Lung microvascular endothelial cell (primary cell): ENCODE measurements at places on chromosomes 11 and 22. TPM values are rescaled to one million over a fixed set of nuclear protein-coding genes. Genes with fewer than 3 reads are reported as not detected.
A peak's percentile ranks its signal among the peaks of the same experiment; 100 is the strongest.

GRCh38 chr22:17366830-17367229 is 2.4 kb upstream of the CECR2 start:
- no peak for DNase-seq

DNA sequence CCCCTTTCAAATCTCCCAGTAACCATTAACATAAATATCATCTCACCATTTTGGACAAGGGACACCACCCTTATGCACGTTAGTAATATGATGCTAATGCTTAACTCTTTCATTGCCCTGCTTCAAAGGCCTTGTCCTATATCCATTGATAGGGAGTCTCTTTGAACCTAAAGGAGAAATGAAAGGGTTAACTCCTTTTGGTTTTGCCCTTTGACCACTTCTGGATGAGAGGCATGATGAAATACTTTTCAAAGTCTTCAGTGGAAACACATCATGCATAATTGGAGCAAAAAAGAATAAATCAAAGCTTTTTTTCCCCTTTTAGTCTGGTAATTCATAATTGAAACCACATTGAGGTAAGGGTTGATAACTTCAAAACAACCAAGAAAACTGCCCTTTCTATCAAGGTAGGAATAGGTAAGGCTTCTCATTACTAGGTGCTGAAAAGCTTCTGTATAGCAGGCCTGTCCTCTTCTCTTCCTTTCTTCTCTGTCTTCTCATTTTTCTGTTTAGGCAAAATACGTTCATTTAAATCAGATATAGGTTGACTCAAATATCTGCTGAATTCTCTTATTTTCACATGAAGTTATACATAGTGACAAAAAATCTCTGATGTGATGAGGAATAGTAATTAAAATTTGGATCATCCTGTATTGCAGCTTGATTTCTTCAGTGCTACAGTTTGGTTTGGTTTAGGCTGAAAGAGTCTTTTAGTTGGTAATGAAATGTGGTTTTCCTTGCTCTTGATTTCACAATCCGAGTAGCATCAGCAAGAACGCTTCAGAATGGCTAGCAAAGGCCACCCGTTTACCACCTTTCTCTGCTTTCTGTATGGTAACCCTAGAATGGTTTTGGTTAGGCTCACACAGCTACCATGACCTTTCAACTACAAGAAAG is 94.8 kb downstream of the EXT2 start:
- no peak for DNase-seq

DNA sequence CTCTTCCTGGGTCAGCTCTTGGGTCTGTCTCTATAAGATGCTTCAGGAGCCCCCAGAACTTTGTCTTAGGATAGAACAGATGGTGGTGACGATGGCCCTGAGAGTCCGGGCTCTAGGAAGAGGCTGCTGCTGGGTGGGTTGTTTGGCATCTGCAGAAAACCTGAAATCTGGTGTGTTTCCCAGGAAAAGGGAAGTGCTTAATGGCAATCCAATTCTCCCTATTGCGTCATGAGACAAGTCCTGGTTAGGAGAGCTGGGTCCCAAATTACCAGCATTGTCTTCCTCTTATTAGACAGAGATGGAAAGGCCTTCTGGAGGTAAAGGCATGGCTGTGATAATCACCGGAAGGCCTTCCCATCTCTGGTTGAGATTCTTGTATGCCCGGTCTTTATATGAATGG is 48.9 kb upstream of the GRAMD1B start:
- no peak for DNase-seq

OR8D4 gene
- not detected in 2 replicates for total RNA-seq

GRCh38 chr11:1336836-1337646 is 27.6 kb upstream of the TOLLIP start:
- DNase-seq: no peak

CPT1B gene
- total RNA-seq: 1.5 and 5.2 TPM in 2 replicates

- DNase-seq: no peak
These were observed 47.5 kb upstream of the ME3 start for GRCh38 chr11:86719781-86720463.

- no peak for DNase-seq
These were observed 27.2 kb downstream of the GVQW3 start for GRCh38 chr11:76408171-76408965.

OR52I2 gene
- total RNA-seq: not detected in 2 replicates

TCN1 gene
- total RNA-seq: not detected in 2 replicates

DNA sequence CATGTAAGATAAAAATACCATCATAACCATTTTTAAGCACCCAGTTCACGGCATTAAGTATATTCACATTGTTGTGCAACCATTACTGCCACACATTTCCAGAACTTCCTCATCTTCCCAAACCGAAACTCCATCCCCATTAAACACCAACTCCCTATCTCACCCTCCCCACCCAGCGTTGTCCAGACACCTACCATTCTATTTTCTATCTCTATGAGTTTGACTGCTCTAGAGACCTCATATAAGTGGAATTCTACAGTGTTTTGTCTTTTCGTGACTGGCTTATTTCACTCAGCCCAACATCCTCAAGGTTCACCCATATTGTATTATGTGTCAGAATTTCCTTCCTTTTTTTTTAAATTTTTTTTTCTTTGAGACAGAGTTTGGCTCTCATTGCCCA is 45.2 kb downstream of the PPFIA1 start:
- DNase-seq: peak; percentile 27

DNA sequence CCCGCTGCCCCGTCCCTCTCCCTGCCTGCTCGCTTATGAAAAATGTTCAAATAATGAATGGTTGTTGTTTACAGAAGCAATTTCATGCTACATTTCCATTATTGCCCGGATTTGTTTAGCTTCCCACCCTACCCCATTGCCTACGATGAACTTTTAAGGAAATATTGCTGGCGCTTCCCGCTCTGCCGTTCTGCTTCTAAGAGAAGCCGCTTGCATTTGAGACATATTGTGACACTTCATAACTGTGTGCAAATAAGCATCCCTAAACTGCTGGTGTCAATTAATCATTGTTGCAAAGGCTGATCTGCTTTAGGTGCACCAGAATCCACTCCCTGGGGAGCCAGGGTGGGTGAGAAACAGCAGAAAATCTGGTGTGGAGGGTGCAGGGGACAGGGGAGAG is 52.3 kb upstream of the LMO1 start:
- no peak for DNase-seq

SLC22A8 gene
- not detected in 2 replicates for total RNA-seq

HTR3B gene
- not detected in 2 replicates for total RNA-seq

- DNase-seq: no peak
These were observed 51.6 kb upstream of the GDPD4 start for GRCh38 chr11:77353131-77353530.

TTC36 gene
- 0.44 and 1.6 TPM in 2 replicates for total RNA-seq

DNA sequence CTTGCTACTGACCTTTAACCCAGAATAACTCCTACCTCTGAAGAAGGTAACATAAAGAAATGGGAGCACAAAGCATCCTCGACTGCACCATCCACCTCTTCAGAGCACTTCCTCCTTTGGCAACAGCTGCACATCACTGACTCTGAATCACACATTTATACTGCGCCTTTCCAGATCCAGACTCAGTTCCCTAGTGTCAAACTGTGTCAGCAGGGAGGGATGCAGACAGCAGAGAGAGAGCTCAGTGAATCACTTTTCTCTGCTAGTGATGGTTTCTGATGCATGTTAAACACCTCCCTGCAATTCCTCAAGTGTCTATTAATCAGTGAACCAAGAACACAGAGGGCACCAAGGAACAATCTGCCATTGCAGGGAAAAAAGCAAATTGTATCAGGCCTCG is 118.9 kb downstream of the PLEKHA7 start:
- no peak for DNase-seq

TMEM126B gene
- total RNA-seq: 35.5 and 43.8 TPM in 2 replicates

DNA sequence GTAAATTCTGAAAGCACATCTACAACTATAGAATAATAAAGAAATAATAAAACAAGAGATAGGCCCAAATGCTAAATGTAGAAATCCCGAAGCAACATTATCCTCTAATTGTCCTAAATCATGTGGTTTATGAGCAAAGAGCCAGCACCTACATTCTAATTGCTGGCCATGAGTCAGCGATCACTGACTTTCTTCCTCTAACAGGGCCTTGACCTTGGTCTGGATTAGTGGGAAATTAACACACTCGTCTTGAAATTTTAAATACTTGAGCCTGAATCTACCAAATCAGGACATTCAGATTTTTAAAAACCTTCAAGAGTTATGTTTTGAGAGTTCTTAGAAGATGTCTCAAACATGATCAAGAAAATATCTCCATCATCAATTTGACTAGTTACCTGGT is 727.6 kb downstream of the METTL15 start:
- peak; percentile 84 for DNase-seq

GRCh38 chr11:39205236-39205995 is 2254.0 kb downstream of the LRRC4C start:
- DNase-seq: no peak

- no peak for DNase-seq
These were observed 51.4 kb downstream of the ME3 start for GRCh38 chr11:86620891-86621521.

ANO1 gene
- total RNA-seq: 0.44 TPM in 1 of 2 replicates, not detected in the other

- DNase-seq: no peak
These were observed 34.3 kb downstream of the TREH start for GRCh38 chr11:118645066-118645715.

TP53AIP1 gene
- not detected in 2 replicates for total RNA-seq

DNA sequence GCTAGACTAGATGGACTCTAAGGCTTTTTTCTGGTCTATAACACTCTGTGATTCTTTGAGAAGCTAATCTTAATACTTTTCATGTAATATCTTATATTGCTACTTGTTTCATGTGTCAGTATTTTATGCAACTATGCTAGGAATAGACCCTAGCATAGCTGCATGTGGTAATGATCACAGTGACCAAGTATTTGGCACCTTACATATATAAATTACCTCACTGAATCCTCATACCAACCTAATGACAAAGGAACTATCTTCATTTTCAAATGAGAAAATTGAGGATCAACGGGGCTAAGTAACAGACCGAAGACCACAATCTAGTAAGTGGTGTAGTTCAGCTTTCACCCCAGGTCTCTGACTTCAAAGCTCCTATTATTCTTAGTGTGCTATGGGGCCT is 327.3 kb upstream of the PITPNB start:
- no peak for DNase-seq
